ENCODE measurements at places on chromosomes 13 and 19.

GRCh38 chr19:41194157-41194552 lies 1.1 kb downstream of the CYP2S1 start:
- no peak for DNase-seq

DNA sequence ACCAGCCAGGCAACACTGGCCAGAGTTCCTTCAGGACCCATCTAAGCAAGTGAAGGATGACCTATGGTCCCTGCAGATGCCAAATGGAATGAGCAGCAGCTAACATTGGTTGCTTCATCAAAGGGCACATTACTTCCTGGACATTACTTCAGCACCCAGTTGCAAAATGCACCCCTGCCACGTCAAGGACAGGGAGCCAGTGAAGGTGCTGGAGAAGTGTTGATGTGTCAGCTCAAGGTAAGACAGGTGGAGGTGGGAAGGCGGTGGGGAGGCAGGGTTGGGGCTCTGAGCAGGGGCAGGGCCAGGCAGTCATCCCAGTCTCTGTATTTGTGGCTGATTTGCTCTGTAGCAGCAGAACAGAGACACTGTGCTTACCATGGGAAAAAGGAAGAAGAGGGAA lies 14.6 kb downstream of the CSNK1A1L start:
- DNase-seq = no peak

DNA sequence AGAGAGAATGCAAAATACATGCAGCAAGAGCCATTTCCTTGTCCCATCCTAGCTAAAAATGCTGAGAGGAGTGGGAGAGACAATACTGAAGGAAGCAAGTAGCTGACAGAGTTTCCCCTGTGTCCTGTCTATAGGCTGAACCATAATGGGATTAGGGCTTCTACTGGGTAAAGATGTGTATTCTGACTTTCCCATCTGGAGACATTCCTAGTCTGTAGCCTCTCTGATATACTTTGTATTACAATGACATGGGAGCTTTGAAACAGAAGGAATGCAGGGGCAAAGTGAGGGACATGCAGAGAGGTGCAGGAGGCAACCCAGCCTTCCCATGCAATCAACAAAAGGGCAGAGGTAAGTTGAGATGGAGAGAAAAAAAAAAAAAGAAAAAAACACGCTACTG lies 10.5 kb upstream of the GPC6 start:
- DNase-seq = no peak

- no peak for DNase-seq
These were observed 22.2 kb upstream of the CEACAM21 start for GRCh38 chr19:41553804-41554203.

GRCh38 chr13:37198629-37199028 lies 93.2 kb upstream of the CSNK1A1L start:
- no peak for DNase-seq

DNA sequence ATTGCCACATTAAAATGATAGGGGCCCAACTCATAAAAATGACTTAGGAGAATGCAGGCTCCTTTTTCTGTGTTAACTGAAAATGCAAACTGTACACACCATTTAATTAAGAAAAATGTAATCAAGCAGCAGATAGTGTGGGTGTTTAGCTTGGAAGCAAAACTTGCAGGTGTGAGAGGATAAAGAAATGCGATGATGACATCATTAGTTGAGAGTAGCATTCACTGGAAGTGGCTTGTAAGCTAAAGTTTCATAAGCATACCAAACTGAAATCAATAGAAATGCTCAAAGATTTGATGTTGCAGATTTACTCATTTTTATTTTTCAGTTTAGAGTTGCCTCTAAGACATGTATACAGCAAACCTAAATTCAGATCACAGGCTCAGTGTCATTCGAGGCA lies 86.6 kb downstream of the PRR20E start:
- no peak for DNase-seq

DNA sequence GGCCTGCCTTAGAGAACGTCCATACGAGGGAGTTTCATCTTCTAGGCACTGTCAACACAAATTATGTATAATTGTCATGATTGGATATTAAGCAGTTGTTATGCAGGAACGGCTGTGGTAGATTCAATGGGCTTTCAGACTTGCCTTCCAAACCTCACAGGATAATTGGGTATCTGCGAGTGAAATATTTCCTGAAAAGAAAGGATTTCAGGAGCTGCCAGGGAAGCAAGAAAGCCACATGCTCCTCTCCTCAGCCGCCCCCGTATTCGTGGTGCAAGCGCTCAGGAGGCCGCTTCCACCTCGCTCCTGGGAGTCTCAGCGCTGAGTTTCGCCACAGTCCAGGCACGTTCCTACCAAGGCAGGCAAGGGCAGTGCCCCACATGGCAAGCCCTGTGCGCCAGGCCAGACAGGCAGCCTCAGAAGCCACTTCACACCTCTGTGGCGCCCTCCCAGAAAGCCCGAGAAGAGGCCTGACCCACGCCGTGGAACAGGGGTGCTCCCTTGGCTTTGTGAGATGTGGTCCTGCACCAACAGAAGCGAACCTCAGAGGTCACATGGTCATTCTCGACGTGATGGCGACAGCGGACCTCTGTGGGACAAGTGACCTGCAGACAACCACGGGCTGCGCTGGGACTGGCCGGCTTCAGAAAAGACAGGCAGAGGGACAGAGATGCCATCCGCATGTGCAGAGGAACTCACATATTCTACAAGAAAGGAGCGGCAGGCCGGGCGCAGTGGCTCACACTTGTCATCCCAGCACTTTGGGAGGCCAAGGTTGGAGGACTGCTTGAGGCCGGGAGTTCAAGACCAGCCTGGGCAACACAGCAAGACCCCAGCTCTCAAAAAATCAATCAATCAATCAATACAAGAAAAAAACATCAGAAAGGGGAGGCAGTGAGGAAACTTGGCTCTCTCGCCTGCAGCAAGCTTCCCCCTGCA lies 41.4 kb downstream of the CEBPG start:
- no peak for DNase-seq

- no peak for DNase-seq
These were observed 3.6 kb downstream of the ZIK1 start for GRCh38 chr19:57587529-57587928.

DNA sequence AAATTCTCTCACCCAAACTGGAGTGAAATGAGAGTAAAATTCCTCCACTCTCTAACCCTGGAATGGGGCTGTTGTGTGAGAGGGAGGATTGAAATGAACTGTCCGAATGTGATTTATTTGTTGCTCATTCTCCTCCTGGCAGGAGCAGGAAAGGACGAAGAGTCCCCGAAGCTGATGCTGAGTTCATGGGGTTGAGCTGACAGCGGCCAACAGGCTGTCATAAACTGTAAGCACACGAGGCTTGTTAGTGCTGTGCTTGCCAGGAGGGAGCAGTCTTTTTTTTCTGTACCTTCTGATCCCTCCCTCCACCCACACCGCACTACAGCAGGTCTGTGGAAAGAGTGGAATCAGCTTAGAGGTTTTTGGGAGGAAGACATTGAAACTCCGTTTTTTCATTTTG lies 33.1 kb upstream of the ZNF331 start:
- DNase-seq = no peak

DNA sequence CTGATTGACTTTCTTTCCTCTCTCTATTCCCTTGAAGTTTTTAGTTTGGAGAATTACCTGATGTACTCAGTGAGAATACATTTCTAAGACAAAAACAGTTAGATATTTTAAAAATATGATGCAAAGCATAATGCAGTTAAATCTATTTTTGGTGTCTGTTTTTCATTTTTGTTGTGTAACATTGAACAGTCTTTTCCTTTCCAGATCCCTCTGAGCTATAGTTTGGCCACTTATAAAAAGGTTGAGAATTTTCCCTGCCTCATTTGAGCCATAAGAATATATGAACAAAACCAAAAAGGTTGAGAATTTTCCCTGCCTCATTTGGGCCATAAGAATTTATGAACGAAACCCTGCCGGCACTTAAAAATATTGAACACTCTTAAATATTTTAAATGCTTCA lies 57.0 kb upstream of the IPO5 start:
- DNase-seq = no peak

DNA sequence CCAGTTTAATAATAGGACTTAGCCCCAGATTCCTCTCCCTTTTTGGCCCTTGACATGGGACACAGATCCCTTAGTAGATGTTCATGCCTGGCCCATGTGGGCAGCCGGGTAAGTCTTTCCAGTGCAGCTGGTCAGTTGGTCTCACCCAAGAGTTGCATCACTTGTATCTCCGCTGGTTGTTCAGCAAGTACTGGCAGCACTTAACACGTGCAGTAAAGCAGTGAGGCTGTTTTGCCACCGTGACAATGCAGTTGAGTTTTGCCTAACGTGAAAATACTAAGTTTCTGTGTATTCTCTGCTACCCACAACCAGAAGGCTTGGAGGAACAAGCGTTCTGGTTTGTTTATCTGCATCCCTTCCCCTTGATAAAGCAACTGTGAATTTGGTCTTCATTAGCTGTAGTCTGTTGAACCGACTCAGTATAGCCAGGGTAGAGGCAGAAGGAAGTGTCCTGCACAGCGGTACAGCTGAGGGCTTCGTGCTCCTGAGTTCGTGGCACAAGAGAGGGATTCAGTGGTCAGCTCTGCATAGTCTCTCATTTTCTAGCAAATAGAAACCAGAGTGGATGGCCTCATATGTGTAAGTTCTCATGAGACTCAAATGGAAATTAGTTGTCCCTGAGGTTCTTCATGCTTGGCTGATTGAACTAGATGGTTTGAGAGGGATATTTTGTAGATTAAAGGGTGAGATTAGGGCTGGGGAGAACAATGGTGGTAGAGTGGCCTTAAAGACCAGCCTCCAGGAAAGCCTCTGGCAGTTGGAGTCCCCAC lies 50.3 kb downstream of the ARHGEF7 start:
- no peak for DNase-seq

DNA sequence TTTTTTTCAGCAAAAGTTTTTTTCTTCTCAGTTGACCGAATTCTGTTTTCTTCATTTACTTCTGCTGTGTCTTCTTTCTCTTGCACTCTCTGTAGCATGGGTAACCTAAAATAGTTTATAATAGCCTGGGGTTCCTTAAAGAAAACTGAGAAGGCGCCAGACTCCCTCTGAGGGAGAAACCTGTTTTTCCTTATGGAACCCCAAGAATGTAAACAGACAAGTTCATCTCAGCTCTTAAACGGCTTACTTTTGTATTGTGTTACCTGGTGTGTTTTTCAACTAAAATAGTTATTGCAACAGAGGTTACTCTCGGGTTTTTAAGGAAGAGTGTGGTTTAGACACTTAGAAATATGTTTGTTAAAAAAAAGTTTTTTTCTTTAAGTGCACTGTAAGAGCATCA lies 23.8 kb upstream of the TM9SF2 start:
- no peak for DNase-seq

DNA sequence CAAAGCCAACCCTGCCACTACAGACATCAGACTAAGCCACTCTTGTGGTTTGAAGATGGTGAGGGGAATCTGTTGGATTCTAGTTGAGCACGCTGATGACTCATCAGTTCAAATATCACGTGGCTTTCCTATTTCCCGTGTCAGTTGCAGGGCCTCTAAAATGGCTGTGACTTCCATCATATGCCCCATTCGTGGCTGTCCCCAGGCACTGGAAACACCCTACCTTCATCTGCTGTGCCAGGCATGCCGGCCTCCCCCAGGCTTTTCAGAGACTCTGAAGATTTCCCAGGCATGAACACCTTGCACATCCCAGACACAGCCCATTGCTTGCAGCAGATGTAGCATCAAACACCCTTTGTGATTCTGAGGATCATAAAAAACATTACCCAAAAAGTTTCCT lies 659.9 kb downstream of the UQCRFS1 start:
- no peak for DNase-seq

DNA sequence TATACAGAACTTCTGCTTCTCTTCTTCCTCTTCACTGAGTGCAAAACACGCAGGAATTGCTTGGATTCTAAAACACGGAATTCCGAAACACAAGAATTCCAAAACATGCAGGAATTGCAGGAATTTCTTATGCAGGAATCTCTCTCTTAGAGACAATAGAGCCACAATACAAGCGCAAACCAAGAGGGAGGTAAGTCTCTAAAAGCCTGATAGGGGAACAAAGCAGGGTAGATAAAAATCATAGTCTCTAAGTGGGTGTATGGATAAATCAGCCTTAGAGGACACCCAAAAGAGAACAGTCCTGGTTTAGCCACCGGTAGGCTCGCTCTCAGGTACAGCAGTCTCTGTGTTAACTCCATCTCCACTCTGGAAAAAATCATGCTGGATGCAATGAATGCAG lies 112.9 kb downstream of the LHFPL6 start:
- DNase-seq = no peak

GRCh38 chr19:38359242-38360021 lies 14.9 kb upstream of the PSMD8 start:
- DNase-seq = no peak

DNA sequence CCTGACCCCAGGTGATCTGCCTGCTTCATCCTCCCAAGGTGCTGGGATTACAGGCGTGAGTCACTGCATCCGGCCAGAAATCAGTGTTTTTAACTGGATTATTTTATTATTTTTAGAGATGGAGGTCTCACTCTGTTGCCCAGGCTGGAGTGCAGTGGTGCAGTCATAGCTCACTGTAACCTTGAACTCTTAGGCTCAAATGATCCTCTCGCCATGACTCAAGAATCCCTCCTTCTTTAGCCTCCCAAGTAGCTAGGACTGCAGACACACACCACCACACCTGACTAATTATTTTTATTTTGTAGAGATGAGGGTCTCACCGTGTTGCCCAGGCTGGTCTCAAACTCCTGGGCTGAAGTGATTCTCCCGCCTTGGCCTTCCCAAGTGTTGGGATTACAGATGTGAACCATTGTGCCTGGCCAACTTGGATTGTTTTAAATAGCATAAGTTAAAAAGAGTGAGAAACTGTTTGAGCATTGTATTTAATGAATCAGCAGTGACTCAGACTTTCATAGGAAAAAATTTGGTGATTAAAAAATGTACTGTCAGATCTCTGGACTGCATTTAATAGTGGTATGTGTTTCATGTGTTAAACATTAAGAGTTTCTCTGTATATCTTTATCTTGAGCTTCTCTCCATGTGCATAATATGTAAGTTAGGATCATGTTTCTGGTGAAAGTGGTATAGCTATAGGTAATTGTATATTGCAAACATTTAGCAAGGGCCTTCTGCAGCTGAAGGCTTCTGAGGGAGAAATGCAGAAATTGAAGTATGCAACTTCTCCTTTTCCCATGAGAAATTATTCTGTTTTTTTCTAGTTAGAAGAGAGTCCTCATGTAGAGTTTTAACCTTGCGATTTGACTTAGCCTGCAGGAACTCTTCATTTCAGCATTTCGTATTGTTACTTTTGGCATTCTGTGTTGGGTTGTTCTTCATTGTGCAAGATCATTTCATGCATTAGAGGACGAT lies 121.2 kb downstream of the PCCA start:
- DNase-seq = peak; percentile 2

GRCh38 chr13:95858286-95859075 lies 181.5 kb downstream of the DNAJC3 start:
- no peak for DNase-seq

DNA sequence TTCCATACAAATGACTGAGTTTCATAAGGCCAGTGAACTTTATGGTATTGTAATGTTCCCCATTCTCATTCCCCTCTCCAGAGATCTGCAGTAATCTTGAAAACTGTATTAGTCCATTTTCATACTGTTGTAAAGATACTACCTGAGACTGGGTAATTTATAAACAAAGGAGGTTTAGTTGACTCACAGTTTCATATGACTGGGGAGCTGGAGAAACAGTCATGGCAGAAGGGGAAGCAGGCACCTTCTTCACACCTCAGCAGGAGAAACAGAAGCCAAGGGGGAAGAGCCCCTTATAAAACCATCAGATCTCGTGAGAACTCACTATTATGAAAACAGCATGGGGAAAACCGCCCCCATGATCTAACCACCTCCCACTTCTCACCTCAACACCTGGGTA lies 318.7 kb upstream of the KLF12 start:
- DNase-seq = no peak

Data from stimulated activated CD4-positive, alpha-beta T cell treated with anti-CD3 and anti-CD28 coated beads, Interleukin-15, amount 100 ng/mL, for 24 hours (primary cell).